ENCODE measurements at places on chromosomes 1 and 21.
A peak's percentile ranks its signal among the peaks of the same experiment; 100 is the strongest.

GRCh38 chr1:182395906-182396305 is 4.3 kb upstream of the GLUL start:
- no peak for DNase-seq

DNA sequence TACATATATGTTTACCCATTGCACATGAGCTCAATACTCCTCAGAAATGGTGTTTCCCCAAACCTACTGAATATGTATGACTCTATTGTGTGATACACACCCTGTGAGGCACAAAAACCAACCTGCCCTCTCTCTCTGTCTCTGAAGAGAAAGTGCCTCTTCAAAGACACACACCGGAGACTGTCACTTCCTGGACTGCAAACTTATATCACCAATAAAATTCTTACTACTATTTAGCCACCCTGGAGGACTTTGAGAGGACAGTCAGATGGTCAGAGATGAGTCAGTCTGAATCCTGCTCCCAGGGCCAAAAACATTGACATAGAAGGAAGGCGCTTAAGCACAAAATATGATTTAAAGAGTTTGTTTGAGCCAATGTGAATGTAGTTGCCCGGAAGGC is 110.4 kb downstream of the PPIAL4G start:
- DNase-seq: no peak

- no peak for DNase-seq
Measured at GRCh38 chr1:53265581-53265980, 27.3 kb upstream of the MAGOH start.

GRCh38 chr1:233294913-233295236 is 650 bp downstream of the PCNX2 start:
- peak; percentile 29 for DNase-seq

GRCh38 chr1:184972315-184973055 is 1.8 kb downstream of the NIBAN1 start:
- no peak for DNase-seq

- no peak for DNase-seq
Measured at GRCh38 chr1:28257736-28258135, 1.6 kb upstream of the SESN2 start.

DNA sequence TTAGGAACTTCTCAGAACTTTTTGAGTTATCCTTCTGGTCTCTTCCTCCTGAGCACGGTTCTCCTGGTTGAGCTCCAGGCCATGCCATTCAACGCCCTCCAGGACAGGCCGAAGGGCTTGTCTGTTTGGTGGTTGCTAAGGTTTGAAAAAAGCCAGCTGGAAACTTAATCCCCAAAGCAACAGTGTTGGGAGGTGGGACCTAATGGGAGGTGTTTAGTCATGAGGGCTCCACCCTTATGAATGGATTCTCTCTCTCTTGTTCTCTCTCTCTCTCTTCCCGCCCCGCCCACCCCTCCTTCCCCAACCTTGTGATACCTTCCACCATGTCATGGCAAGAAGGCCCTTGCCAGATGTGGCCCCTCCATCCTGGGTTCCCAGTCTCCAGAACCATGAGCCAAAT is 829 bp downstream of the KCNE1 start:
- no peak for DNase-seq

GRCh38 chr1:245378311-245378722 is 223.5 kb downstream of the KIF26B start:
- no peak for DNase-seq

DNA sequence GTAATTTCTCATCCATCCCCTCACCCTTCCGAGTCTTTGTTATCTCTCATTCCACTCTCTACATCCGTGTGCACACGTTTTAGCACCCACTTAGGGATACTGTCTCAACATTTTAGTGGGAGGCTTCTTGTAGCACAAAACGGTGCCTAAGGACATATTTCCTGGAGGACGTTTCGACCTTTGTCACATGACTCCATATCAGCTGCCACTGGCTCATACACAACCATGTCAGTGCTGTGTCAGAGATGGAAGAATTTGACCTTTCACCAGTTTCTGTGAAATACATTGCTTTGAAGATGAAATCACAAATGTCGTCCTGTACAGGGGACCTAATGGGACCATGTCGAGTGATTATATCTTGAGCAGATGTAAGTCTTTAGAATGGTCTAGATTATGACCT is 15.6 kb downstream of the B3GALT5 start:
- no peak for DNase-seq

GRCh38 chr1:205531191-205532025 is 26.9 kb downstream of the CDK18 start:
- DNase-seq: no peak

- DNase-seq: no peak
Measured at GRCh38 chr1:204600203-204600602, 84.0 kb downstream of the MDM4 start.

DNA sequence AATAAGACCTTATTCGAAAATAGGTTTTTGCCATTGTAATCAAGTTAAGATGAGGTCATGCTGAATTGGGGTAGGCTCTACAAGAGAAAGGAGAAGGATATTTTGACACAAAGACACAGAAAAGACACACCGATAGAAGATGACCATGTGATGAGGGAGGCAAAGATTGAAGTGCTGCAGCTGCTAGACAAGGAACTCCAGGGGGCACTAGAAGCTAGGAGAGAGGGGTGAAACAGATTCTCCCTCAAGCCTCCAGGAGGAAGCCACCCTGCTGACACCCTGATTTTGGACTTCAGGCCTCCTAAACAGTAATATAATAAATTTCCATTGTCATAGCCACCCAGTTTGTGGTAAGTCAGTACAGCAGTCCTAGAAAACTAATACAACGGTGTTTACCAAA is 506.8 kb upstream of the CAMK1G start:
- peak; percentile 33 for DNase-seq

DNA sequence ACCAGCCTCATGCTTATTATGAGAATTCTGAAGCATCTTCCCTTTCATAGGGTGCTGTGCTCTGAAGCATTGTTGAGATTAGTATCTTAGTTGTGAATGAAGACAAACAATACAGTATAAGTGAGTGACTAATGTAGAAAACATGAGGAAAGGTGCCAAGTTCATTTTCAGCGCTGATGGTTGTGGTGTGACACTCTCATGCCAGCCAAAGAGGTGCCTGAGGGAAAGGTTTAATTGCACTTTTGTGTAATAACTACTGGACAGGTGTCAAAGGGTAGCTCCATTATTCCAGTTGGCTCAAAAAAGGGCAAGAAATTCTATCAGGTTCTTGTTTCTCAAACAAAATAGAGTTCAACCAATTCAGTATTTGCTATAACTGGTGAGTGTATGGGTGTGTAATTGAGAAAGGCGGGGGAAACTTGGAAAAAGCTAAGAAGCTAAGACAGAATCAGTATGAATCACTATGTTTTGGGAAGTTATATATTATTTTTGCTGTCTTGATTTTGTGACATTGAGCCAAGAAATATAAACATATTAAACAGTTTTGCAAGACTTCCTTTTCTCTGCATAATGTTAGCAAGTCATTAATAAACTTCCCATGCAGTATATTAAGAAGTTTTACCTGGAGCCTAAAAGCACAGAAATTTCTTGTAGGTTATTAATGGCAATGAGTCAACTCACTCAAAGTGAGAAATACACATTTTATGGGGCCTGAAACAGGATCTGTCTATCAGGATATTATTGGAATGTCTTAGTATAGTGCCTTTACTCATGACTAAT is 31.8 kb downstream of the KCNK2 start:
- DNase-seq: no peak

- no peak for DNase-seq
Measured at GRCh38 chr1:19196331-19196730, 13.7 kb downstream of the UBR4 start.

GRCh38 chr1:6801199-6801598 is 15.9 kb downstream of the CAMTA1 start:
- no peak for DNase-seq

- no peak for DNase-seq
Measured at GRCh38 chr1:99771513-99771918, 5.1 kb upstream of the FRRS1 start.

- no peak for DNase-seq
Measured at GRCh38 chr1:85339656-85340399, 63.4 kb upstream of the BCL10 start.

DNA sequence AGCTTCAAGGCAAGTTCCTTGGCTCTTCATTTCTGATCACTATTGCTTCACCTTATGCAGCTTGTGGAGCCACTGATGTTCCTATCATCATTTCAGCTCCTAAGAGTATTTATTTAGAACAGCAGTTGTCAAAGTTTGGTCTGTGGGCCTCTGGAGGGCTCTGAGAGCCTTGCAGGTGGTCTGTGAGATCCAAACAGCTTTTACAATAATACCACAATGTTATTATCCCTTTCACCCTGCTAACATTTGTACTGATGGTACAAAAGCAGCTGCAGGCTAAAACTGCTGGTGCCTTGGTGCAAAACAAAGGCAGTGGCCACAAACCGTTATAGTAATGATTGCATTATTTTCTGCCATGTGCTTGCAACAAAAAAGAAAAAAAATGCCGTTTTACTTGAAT is 33.8 kb downstream of the PATJ start:
- no peak for DNase-seq

- DNase-seq: no peak
Measured at GRCh38 chr1:203056012-203056411, 29.7 kb downstream of the PPFIA4 start.

GRCh38 chr1:225691861-225692516 is 39.1 kb upstream of the ENAH start:
- no peak for DNase-seq

GRCh38 chr1:173333581-173333980 is 126.5 kb upstream of the TNFSF4 start:
- DNase-seq: peak; percentile 21

GRCh38 chr1:15472587-15472986 is 3.3 kb upstream of the CELA2B start:
- DNase-seq: no peak

DNA sequence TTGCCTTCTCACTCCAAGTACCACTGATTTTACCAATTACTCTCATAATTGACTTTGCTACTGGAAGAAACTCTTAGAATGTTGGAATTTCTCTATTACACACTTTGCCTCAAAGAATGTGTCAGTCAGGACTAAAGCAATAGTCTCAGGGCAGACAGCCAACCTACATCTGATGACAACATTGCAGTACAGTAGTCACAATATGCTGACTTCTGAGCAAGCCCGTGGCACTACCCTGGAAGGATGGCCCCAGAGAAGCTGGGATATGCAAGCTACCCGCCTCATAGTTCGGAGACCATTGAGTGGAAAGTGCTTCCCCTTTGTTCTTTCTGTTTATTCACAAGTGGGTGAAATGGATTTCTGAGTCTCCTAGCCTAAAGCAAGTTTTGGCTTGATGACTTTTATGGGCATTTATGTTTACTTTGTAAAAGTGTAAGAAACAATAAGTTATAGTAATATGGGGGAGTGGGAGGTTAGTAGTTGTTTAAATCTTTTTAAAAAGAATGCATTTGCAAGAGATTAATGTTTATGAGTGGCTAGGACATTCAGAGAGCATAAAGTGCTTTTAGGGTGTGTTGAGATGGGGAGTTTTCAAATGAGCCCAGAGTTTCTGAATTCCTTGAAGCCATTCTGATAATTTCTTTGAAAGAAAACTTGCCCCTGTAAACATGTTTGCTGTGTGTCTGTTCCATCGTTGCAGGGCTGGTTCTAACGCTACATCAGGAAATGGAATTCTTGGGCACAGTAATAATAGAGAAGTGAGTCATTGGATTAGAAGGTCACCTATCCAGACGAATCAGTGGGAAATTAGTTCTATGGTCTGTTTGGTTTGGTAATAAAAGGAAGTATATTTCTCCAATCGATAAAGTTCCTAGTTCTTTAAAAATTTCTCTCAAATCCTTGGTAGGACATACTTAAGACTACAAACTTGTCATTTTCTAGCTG is 63.8 kb downstream of the LMO4 start:
- no peak for DNase-seq

GRCh38 chr1:29793101-29793546 is 556.8 kb downstream of the PTPRU start:
- peak; percentile 62 for DNase-seq

- no peak for DNase-seq
Measured at GRCh38 chr1:185406691-185407009, 89.6 kb upstream of the IVNS1ABP start.

GRCh38 chr1:11590395-11590794 is 63.8 kb downstream of the FBXO2 start:
- DNase-seq: no peak

GRCh38 chr21:32172106-32172505 is 106.7 kb downstream of the MIS18A start:
- DNase-seq: no peak

GRCh38 chr1:27124405-27124804 is 30.5 kb downstream of the SLC9A1 start:
- DNase-seq: no peak

DNA sequence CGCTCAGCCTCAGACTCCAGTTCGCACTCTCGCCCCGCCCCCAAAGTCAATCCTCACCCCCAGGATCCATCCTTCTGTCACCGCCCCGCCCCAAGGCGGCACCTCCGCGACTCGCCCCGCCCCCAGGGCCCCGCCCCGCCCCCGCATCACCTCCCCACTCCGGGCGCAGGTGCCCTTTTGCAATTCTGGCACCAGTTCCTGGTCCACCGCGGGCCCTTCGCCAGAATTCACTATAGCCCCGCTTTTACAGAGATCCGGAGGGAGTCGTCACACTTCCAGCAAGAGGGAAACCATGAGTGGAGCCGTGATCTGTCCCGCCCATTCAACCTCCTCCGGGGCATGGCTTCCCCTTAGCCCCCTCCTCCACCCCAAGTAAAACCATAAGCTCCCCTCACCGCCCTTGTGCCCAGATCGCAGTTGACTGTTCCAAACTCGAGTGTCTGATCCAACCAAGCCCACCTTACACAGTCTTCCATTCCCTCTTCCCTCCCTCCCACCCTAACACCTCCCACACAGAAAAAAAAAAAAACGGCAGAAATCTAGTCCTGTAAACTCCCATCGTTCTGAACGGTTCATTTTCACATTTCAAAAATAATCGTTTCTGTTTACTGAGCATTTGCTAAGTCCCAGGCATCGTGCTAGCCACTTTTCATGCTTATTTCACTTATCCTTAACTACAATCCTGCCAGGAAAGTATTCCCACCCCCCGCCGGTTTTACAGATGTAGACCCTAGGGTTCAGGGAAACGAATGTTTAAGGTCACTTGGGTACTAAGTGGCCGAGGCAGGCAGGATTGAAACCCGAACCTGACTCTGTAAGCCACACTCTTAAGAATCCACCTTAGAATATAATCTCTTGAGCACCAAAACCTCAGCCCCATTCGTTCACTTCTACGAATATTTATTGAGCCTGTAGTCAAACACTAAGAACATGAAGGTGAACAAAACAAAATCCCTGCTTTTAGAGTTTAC is 1.3 kb upstream of the DNAJC16 start:
- no peak for DNase-seq

DNA sequence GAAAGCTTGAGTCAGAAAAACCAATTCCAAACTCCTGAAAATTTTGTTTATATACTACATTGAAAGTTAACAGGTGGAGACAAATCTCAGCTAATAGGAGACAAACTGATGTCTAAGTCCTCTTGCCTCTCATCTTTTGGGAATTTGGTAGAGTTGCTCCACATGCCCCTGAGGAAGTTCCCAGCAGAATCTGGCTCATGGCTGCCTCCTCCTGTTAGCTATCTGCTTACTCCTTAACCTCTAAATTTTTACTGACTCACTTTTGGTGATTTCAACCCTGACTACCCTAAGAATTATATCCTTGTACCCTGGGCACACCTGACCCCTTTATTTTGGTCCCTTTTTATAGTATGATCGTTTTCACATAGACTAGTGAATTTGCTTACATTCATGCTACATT is 633.7 kb upstream of the USP24 start:
- no peak for DNase-seq
